ENCODE measurements at places on chromosomes 1 and 21. TPM values are rescaled to one million over a fixed set of nuclear protein-coding genes. Genes with fewer than 3 reads are reported as not detected.

- H3K4me1 ChIP-seq: no peaks in the 10 kb centered on the region
- H3K36me3 ChIP-seq: no peaks in the 10 kb centered on the region
- peak overlapping the region; percentile 54 for H3K27ac ChIP-seq
Measured at GRCh38 chr1:3578906-3579305, 32.4 kb downstream of the MEGF6 start.

GRCh38 chr1:16125483-16125882, 30.4 kb downstream of the EPHA2 start:
- no peak overlapping the region for H3K27ac ChIP-seq
- no peak for DNase-seq
- no peak overlapping the region for H3K4me3 ChIP-seq
- no peaks in the 10 kb centered on the region for H3K27me3 ChIP-seq
- peaks cover 5% of the 10 kb centered on the region for H3K4me1 ChIP-seq

- no peak overlapping the region for H3K4me3 ChIP-seq
- peak; percentile 12 for DNase-seq
- peaks cover 3% of the 10 kb centered on the region for H3K36me3 ChIP-seq
- H3K4me1 ChIP-seq: peaks cover 24% of the 10 kb centered on the region
- H3K27ac ChIP-seq: peak overlapping the region; percentile 76
Measured at GRCh38 chr1:40627987-40628902, 37.2 kb downstream of the RIMS3 start.

GRCh38 chr1:219797009-219797408, 131.3 kb downstream of the SLC30A10 start:
- H3K27me3 ChIP-seq: no peaks in the 10 kb centered on the region
- DNase-seq: no peak
- H3K4me1 ChIP-seq: no peaks in the 10 kb centered on the region

- H3K27me3 ChIP-seq: peaks cover 3% of the 10 kb centered on the region
- H3K4me3 ChIP-seq: no peak overlapping the region
- H3K4me1 ChIP-seq: no peaks in the 10 kb centered on the region
- H3K27ac ChIP-seq: no peak overlapping the region
- H3K36me3 ChIP-seq: no peaks in the 10 kb centered on the region
Measured at GRCh38 chr21:38140207-38140903, 116.4 kb upstream of the KCNJ15 start.

GRCh38 chr1:229941831-229942230, 125.2 kb upstream of the GALNT2 start:
- H3K27me3 ChIP-seq: peaks cover 2% of the 10 kb centered on the region
- no peaks in the 10 kb centered on the region for H3K36me3 ChIP-seq
- DNase-seq: no peak
- no peak overlapping the region for H3K27ac ChIP-seq
- H3K4me1 ChIP-seq: no peaks in the 10 kb centered on the region
- H3K4me3 ChIP-seq: no peak overlapping the region

- H3K27ac ChIP-seq: no peak overlapping the region
- no peak overlapping the region for H3K4me3 ChIP-seq
- DNase-seq: no peak
- H3K27me3 ChIP-seq: peaks cover 80% of the 10 kb centered on the region
Measured at GRCh38 chr1:183027791-183028190, 4.6 kb downstream of the LAMC1 start.

GRCh38 chr1:198845851-198846250, 207.0 kb downstream of the PTPRC start:
- peaks cover 1% of the 10 kb centered on the region for H3K4me1 ChIP-seq
- no peak overlapping the region for H3K27ac ChIP-seq
- no peaks in the 10 kb centered on the region for H3K27me3 ChIP-seq
- H3K36me3 ChIP-seq: peaks cover 58% of the 10 kb centered on the region
- no peak overlapping the region for H3K4me3 ChIP-seq

GRCh38 chr1:3359756-3360440, 94.6 kb upstream of the ARHGEF16 start:
- no peak overlapping the region for H3K27ac ChIP-seq
- H3K36me3 ChIP-seq: no peaks in the 10 kb centered on the region
- no peaks in the 10 kb centered on the region for H3K4me1 ChIP-seq
- H3K4me3 ChIP-seq: no peak overlapping the region
- H3K27me3 ChIP-seq: no peaks in the 10 kb centered on the region

DNA sequence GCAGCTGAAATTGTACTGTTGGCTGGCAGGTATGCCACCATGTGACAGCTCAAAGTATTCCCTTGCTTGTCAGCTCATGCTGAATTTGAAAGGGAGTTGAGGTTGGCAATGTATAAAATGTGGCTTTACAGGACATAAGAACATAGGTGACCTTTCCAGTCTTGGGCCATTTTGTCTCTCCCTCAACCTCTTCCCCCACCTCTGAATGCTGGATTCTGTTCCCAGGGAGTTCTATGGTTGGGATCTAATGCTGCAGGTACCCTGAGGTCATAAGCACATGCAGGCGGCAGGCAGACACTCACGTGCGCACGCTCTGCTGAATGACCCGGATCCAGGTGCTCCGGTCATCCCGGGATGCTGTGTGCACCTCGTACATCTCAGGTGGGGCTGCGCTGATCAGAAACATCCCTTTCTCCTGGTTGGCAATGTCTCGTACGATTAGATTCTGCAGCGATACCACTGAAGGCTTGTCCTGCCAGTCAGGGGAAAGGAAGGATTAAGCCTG, 16.0 kb downstream of the RXFP4 start:
- no peak overlapping the region for H3K27ac ChIP-seq
- H3K4me1 ChIP-seq: peaks cover 19% of the 10 kb centered on the region
- H3K27me3 ChIP-seq: no peaks in the 10 kb centered on the region

- peaks cover 68% of the 10 kb centered on the region for H3K36me3 ChIP-seq
- H3K4me1 ChIP-seq: peaks cover 21% of the 10 kb centered on the region
- H3K27me3 ChIP-seq: no peaks in the 10 kb centered on the region
- DNase-seq: no peak
- no peak overlapping the region for H3K27ac ChIP-seq
Measured at GRCh38 chr1:46689356-46689755, 17.7 kb downstream of the TEX38 start.

GRCh38 chr1:40862008-40862863, at the start of gene CITED4:
CITED4 (minus strand) TSS chr1:40862363; CDS start chr1:40862127, 236 bp downstream.
- H3K4me1 ChIP-seq: peaks cover 22% of the 10 kb centered on the region
- peaks cover 2% of the 10 kb centered on the region for H3K36me3 ChIP-seq
- peak within 1 kb of the TSS; percentile 82 for H3K4me3 ChIP-seq
- H3K27me3 ChIP-seq: peaks cover 31% of the 10 kb centered on the region
- peak within 1 kb of the TSS; percentile 97 for H3K27ac ChIP-seq

TARBP1 gene
- total RNA-seq: 33.2 TPM

TMEM79 gene
- total RNA-seq: 14.4 TPM

Data from activated CD4-positive, alpha-beta T cell treated with anti-CD3 and anti-CD28 coated beads, Interleukin-2, amount 10 ng/mL, durations not matched to agents 7 days and 5 days (primary cell).